KG1 (cell line): ENCODE measurements at places on chromosomes 12 and 14.

DNA sequence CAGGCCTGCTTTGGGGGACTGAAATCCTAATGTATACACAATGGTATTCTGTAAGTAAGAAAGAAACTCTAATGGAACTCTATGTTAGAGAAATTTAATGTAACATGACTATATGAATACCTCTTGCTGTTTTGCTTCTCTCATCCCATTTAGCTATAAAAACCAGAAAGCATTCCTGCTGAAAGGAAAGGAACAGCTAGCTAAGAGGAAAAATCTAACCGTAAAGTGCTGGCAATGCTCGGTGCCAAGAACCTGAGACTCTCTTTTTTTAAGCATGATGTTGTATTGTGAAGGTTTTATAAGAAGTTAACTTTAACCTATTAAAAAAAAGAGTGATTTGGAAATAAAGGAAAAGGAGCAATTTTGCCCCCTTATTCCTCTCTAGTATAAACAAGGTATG is 75.6 kb upstream of the DACT1 start:
- DNase-seq, result no peak

GRCh38 chr12:84632556-84632955 is 280.0 kb downstream of the SLC6A15 start:
- no peak for DNase-seq

GRCh38 chr12:116277467-116278278 is at the start of gene MED13L:
TSS of gene MED13L (minus strand) at chr12:116277693. CDS start at chr12:116277131, 562 bp downstream.
- DNase-seq, result peak; percentile 76

DNA sequence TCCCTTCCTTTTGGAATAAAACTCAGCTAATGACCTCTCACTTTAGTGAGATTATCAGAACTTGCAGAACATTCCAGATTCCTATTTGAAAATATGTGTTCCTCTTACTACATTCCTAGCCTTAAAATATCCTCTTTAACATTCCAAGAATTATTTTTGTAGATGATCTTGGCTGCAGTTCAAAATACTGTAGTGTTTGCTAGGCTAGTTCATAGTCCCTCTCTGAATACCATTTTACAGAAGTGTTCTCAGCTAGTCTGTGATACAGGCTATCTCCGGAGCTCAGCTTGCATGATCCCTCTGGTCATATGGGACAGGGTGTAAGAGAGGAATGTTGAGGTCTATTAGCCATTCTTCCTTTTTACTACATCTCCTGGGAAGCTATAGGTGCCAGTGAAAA is 17.6 kb upstream of the GPR33 start:
- DNase-seq, result no peak

DNA sequence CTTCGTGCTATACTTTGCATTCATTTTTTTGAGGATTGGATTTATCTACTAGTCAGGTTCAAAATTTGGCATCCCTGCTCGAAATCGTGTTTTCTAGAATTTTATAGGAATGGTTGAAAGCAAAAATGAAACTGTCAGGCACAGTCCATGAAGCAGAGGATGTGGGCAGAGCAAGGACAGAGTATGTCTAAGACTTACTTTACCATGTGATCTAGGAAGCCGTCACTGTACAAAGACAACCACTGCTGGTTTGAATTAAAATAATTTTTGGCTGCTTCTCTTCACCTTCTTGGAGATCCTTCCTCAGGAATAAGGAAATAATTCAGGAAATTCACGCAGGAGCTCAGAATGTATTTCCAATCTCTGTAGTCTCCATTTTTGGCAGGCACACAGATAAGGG is 31.6 kb upstream of the SGPP1 start:
- DNase-seq, result no peak

- DNase-seq, result no peak
Observed at GRCh38 chr12:18358930-18359329, 97.6 kb downstream of the PIK3C2G start.

DNA sequence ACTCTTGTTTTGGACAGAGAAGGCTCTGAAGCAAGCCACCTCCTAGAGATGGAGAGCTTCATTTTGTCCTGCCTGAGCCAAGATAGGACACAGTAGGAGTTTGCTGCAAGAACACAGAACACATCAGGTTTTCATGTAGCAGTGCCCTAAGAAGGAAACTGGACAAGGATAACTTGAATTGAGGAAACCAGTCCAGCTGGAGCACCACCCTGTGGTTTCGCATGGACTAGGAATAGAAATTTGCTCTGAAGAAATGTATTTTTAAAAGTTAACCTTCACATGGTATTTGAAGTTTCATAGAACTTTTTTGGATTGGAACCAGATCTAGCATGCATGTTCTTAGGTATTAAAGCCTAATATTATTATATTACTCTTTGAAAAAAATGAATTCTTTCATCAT is 68.8 kb downstream of the RERG start:
- DNase-seq, result no peak

DNA sequence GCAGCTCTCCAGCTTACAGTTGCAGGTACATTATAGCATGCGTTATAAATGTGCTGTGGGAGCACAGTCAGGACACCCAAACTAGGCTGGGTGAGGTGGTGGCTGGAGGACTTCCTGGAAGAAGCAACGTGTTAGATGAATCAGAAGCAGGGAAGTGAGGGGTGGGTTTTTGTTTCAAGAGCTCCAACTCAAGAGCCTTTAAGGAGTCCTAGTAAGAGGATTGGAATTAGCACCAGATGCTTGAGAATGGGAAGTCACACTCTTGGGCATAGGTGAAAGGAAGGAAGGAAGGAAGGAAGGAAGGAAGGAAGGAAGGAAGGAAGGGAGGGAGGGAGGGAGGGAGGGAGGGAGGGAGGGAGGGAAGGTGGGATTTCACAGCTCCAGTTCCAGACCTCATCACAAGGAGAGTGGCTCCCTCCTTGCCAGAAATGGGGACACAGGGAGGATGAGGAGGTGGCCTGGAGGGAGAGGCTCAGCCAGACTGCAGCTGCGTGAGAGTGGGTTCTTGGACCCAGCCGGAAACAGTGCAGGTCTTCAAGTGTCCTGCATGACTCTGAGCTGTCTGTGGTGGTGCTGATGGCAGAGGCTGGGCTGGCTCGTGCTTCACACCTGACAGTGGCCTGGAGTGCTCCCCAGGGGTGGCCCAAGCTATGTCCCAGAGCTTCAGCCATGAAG is 115.7 kb upstream of the GSC start:
- no peak for DNase-seq

DNA sequence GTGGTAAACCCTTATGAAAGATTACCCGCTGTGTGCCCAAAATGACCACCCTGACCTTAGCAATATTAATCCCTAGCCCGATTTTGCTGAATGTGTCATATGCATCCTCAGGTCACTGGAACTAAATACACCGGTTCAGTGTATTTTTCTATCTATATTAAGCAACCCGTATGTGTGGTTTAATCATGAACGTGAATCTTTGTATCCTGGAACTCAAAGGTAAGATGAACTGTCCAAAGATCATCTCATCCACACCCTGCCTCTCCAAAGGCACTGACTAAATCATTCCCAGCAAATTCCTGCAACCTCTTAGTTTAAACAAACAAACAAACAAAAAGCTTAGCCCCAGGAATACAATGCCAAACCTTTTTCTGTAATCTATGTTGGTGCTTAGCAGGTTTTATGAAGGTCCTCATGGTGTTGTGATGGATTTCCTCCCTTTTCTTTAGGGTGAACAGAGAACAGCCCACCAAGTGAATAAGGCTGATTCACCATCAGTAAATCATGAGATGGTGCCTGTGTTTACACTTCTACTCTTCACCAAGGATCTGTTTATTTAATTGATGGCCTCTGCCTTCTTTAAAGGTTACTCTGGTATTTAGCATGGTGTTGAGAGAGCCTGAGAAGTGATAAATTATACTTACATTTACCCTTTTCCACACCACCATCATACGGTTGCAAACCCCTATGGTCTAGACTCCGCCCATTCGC is 298.6 kb downstream of the DPF3 start:
- DNase-seq, result no peak

- DNase-seq, result no peak
Observed at GRCh38 chr14:94303111-94303510, 10.0 kb upstream of the SERPINA10 start.

GRCh38 chr12:93758801-93759373 is 81.7 kb downstream of the CRADD start:
- DNase-seq, result no peak

GRCh38 chr12:106682594-106683234 is 91.8 kb upstream of the RIC8B start:
- no peak for DNase-seq

DNA sequence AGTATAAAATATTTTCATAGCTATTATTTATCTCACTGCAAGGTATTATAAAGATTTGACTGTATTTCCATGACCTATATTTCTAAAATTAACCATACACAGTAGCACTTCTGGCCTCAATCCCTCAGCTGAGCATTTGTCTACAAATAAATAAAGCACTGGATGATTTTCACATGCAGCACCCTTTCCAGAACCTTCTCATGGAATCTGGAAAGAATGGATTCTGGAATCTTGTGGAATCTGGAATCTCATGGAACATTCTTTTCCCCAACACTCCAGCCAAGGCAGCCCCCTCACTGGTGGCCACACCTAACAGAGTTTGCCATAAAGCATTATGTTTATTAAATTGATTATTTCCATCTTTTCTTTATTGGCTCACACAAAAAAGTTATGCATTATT is 199.2 kb downstream of the MSRB3 start:
- DNase-seq, result no peak

GRCh38 chr12:11633968-11634367 is 15.5 kb upstream of the ETV6 start:
- no peak for DNase-seq

DNA sequence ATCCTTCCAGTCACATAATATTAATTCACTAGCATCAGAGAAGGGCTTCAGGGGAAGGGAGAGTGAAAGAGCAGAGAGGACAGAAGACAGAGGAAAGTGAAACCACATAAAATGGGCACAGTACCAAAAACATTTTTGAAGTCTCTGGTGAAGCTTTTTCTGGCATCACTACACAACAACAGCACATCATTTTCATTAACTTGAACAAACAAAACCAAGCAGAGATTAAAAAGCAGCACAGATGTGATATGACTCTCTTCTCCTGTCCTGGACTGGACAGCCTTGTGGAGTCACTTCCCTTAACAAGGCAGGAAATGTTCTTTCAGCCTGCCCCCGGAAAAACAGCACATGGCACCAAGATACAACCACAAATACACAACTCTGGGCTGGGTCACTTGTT is 112.0 kb downstream of the TSPAN8 start:
- DNase-seq, result no peak

GRCh38 chr12:128842579-128842978 is 10.7 kb upstream of the GLT1D1 start:
- no peak for DNase-seq
